Dorsolateral prefrontal cortex (tissue), 122 donors: ENCODE measurements at places on chromosomes 1 and 21. TPM values are rescaled to one million over a fixed set of nuclear protein-coding genes. Genes with fewer than 3 reads are reported as not detected.
A peak's percentile ranks its signal among the peaks of the same experiment; 100 is the strongest.

GRCh38 chr1:221856228-221857093 lies 114.6 kb upstream of the DUSP10 start:
- DNase-seq, result no peak

The ASCL5 gene
- 0.51 TPM for total RNA-seq

GRCh38 chr1:30166174-30166573 lies 557.2 kb downstream of the MATN1 start:
- DNase-seq, result no peak

The CD1B gene
- not detected for total RNA-seq

The NPR1 gene
- 0.45 TPM for total RNA-seq

DNA sequence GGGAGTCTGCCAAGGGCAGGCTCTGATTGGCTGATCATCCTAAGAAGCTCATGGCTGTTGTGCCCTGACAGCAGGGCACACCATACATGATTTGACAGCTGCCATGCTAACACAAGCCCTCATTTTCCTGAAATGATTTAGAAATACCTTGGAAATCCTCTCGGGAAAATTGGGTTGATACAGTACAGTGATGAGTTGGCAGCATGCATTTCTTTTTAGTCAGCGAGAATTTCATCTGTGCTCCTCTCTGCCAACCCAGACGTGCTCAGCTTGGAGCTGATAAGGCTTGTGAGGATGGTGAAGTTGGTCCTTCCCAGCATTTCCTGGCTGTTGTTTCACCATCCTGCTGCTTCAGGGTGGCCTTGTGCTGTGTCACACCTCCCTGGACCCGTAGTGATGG lies 22.6 kb upstream of the KCNQ4 start:
- no peak for DNase-seq

GRCh38 chr1:109793486-109794318 lies 30.0 kb upstream of the EPS8L3 start:
- DNase-seq, result peak; percentile 46
